ENCODE measurements at places on chromosomes 1 and 21. TPM values are rescaled to one million over a fixed set of nuclear protein-coding genes. Genes with fewer than 3 reads are reported as not detected.

- no peak for DNase-seq
- peaks cover 73% of the 10 kb centered on the region for H3K4me1 ChIP-seq
- peak overlapping the region; percentile 49 for H3K27ac ChIP-seq
- H3K36me3 ChIP-seq, result no peaks in the 10 kb centered on the region
- no peaks in the 10 kb centered on the region for H3K27me3 ChIP-seq
Observed at GRCh38 chr1:68223687-68224086, 8.6 kb downstream of the WLS start.

DNA sequence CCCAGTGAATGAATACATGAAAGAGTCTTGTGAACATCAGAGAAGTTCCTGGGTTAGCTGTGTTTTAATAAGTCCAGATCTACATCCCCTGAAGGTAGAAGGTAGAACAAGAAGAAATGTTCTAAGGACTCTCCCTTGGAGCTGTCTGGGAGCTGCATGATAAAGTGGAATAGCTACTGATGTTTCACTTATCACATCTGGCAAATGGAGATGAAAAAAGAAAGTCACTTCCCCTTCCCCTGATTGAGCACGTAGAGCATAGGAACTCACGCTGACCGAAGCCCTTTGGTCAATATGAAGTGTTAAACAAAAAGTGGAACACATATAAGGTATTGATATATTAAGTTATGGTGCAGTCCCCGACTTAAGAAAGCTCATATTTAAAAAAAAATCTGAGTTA lies 53.2 kb upstream of the PARP1 start:
- H3K27ac ChIP-seq, result no peak overlapping the region
- no peak overlapping the region for H3K4me3 ChIP-seq
- H3K4me1 ChIP-seq, result no peaks in the 10 kb centered on the region
- DNase-seq, result no peak

- H3K4me1 ChIP-seq, result peaks cover 77% of the 10 kb centered on the region
- DNase-seq, result no peak
- H3K36me3 ChIP-seq, result no peaks in the 10 kb centered on the region
- no peak overlapping the region for H3K4me3 ChIP-seq
- H3K27me3 ChIP-seq, result no peaks in the 10 kb centered on the region
- peak overlapping the region; percentile 77 for H3K27ac ChIP-seq
Observed at GRCh38 chr1:33378976-33379375, 51.9 kb downstream of the PHC2 start.

DNA sequence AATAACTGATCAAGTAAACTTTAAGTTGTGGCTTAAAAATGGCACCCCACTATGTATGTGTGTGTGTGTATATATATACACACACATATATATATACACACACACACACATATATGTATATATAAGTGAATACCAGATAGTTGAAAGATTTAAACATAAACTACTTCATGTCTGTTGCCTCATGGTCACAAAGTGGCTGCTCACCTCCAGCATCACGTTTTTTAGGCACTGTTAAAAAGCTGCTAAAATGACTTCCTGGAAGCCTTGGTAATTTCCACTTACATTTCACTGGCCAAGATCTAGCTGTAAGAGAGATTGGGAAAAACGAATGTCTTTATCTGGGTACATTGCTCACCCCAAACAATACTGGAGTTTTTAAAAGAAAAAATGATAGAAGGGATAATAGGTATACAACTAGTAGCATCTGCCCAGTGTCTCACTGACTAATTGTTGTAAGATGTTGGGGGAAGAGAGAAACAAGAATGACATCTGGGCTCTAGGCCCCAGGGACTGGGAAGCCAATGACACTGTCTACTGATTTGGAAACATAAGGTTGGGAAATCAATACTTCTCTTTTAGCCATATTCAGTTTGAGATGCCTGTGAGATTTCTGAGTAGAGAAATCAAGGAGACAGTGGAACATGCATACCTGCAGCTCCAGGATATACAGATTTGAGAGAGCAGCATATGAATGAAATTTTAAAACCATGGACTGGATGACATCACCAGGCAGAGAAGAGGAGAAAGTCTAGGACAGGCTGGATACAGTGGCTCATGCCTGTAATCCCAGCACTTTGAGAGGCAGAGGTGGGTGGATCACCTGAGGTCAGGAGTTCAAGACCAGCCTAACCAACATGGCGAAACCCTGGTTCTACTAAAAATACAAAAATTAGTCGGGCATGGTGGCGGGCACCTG lies 42.8 kb downstream of the CLDN14 start:
- no peak for DNase-seq
- H3K4me3 ChIP-seq, result no peak overlapping the region
- H3K27ac ChIP-seq, result no peak overlapping the region

S100A9 gene
- total RNA-seq, result 62.2 TPM

ASCL5 gene
- not detected for total RNA-seq

COA6 gene
- 39.0 TPM for total RNA-seq

C1orf94 gene
- total RNA-seq, result not detected

Measured in left ventricle myocardium inferior (tissue), 1 donor.